ENCODE measurements at places on chromosomes 12 and 14. TPM values are rescaled to one million over a fixed set of nuclear protein-coding genes. Genes with fewer than 3 reads are reported as not detected.

GRCh38 chr12:53560351-53560750 lies 53.1 kb upstream of the NPFF start:
- peak; percentile 91 for DNase-seq

DNA sequence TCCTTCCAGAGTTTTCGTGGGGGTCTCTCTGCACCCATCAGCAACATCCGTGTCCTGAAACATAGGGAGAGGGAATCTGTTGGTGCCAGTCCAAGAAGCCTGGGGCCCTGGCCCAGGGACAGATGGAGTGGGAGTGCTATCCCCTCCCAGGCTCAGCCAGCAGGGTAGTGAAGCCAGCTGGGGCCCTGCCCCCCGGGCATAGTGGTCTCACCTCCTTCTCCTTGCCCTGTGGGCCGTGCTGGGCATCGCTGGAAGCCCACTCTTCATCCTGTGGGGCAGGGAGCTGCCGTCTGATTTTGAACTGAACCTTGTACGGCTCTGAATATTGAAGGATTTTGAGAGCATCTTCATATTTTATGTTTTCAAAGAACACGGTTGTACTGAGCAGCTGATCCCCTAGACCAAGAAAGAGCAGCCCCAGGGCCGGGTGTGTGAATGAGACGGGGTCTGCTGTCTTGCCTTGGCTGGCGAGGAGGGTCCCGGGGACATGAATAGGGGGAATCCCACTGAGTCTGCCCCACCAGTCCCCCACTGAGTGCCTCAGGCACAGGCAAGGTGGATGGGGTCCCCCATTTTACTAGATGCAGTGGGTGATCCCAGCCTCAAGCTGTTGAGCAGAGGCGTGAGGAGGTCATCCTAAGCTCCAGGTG lies 23.3 kb downstream of the AHNAK2 start:
- no peak for DNase-seq

TSPAN19 gene
- not detected for total RNA-seq

- no peak for DNase-seq
Measured at GRCh38 chr14:56183631-56184157, 65.5 kb downstream of the PELI2 start.

TAS2R46 gene
- 0.96 TPM for total RNA-seq

ACOT6 gene
- not detected for total RNA-seq

GRCh38 chr14:74245292-74245691 lies 6.0 kb downstream of the VSX2 start:
- DNase-seq = no peak

GRCh38 chr12:28857369-28857768 lies 291.7 kb upstream of the FAR2 start:
- DNase-seq = no peak

DNA sequence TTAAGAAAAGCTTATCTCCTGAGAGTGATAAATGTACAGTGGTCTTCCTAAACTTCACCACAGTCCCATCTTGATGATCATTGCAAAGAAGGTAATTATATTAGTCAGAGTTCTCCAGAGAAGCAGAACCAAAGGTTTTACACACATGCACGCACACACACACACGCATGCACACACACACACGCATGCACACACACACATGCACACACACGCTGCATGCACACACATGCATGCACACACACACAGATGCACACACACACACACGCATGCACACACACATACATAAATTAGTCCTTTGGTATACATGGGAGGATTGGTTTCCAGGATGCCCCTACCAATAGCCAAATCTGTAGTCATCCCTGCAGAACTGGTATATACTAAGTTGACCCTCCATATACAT lies 580 bp downstream of the OR4E2 start:
- DNase-seq = no peak

- no peak for DNase-seq
Measured at GRCh38 chr12:81683881-81684280, 75.3 kb downstream of the PPFIA2 start.

CIROP gene
- not detected for total RNA-seq

TAS2R8 gene
- total RNA-seq = not detected

- DNase-seq = no peak
Measured at GRCh38 chr14:64296561-64296960, 2.4 kb upstream of the ESR2 start.

MTERF2 gene
- total RNA-seq = 4.5 TPM

TECPR2 gene
- total RNA-seq = 19.9 TPM

- peak; percentile 19 for DNase-seq
Measured at GRCh38 chr12:15001733-15002382, 29.0 kb downstream of the PDE6H start.

OGFOD2 gene
- total RNA-seq = 13.3 TPM

ATF7 gene
- total RNA-seq = 38.3 TPM

GRCh38 chr14:62289471-62289870 lies 527.3 kb downstream of the SNAPC1 start:
- peak; percentile 96 for DNase-seq

GRCh38 chr12:64611341-64612284 lies 1.3 kb downstream of the RASSF3 start:
- DNase-seq = peak; percentile 22

GRCh38 chr12:73547421-73547820 lies 990.2 kb upstream of the ATXN7L3B start:
- no peak for DNase-seq

IL31 gene
- total RNA-seq = not detected

DNA sequence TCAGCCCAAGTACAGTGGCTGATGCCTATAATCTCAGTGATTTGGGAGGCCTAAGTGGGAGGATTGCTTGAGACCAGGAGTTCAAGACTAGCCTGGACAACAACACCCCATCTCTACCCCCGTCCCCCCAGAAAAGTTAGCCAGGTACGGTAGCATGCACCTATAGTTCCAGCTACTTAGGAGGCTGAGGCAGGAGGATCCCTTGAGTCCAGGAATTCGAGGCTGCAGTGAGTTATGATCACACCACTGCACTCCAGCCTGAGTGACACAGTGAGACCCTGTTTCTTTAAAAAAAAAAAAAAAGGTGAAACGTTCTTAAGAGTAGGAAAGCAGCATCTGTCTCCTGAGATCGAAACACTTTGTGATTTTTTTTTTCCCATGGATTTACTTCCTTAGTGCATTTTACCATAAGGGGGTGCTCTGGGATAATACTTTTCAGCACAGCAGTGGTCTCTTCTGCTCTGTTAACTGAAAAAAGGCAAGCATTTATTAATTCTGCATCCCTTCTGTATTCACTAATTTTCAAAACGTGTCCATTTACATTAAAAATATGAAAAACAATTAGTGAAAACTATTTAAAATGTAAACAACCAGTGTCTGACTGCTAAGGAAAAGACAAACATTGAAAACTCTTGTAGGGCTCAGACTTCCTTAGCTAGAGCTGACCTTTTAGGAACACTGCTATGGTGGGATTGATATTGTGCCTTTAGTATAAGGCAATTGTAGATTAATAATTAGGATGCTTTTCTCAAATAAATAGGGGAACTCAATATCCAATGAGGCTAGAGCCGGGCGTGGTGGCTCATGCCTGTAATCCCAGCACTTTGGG lies 31.2 kb upstream of the USP44 start:
- DNase-seq = peak; percentile 22

DNA sequence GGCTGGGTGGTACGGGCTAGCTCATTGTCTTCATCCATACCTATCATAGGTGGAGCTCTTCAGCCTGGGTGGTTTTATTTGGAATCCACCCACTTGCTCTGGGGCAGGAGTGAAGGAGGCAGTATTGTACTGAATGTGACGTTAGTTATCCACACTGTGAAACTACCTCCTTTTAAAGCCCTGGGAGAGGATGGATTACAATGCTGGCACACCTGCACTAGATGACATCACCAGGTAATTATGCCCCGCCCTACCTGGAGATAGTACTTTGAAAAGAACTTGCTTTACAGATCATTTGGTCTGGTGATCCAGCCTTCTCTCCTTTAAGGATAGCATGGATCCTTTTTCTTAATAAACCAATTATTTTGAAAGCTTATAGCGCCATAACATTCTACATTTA lies 78.0 kb downstream of the B4GALNT3 start:
- no peak for DNase-seq

GRCh38 chr12:56520506-56520905 lies 1.1 kb upstream of the RBMS2 start:
- no peak for DNase-seq

- peak; percentile 66 for DNase-seq
Measured at GRCh38 chr14:101475456-101476257, 85.6 kb upstream of the DIO3 start.

GRCh38 chr12:19978193-19978592 lies 390.1 kb upstream of the PDE3A start:
- DNase-seq = peak; percentile 96

OR6C3 gene
- total RNA-seq = not detected

DNA sequence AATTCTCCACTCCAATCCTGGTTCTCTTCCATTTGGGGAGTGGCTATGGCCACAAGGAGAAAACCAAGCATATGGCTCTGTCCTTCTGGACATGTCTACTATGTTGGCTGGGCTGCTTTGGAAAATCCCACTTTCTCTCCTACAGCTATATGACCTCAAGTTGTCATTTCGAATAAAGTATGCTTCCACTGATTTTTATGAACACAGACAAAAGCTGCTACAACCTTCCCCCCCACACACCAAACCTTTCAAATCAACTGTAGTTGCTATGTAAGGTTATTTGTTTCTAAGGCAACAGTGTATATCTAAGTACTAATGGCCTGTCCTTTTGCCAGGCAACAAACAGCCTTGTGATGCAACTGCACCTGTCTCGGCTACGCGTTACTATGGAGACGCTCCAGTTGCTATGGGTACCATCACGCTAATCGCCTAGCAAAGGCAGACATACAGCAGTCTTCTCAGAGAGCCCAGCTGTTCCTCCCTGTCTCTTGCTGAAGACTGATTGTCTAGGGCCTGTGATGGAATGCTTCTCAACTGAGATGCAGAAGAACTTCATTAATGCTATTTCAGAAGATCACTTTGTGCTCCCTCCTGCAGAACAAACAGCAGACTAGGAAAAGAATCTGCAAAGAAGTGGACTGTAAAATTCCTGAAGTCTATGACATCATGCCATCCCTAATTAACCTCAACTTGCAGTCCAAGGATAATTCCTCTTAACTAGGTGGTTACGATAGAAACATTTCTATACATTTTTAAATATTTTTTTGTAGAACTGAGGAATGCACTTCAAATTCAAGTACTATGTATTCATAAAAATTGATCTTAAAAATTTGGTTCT lies 67.6 kb downstream of the FOXN3 start:
- DNase-seq = peak; percentile 41

DNA sequence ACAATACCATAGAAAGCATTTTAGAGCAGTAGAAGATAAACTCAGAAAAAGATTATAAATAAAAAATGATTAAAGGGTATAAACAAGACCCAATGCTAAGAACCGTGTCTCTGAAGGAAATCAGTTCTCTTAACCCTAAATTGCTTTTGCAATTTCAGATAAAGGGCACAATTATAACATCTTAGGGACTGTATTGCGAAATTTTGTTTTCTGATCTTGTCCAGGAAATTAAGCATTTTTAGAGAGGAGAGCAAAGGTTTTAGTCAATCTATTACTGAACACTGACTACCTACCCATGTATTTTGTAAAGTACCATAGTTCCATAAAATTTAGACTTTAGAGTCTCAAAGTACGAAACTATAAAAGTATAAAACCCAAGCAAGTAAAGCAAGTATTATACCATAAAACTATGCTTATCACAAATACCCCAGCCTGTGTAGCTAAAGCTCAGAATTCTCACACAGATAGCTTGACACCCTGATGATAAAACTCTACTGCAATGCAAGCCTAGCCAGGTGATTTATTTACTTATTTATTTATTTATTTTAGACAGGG lies 6.8 kb upstream of the CHPT1 start:
- no peak for DNase-seq

DNA sequence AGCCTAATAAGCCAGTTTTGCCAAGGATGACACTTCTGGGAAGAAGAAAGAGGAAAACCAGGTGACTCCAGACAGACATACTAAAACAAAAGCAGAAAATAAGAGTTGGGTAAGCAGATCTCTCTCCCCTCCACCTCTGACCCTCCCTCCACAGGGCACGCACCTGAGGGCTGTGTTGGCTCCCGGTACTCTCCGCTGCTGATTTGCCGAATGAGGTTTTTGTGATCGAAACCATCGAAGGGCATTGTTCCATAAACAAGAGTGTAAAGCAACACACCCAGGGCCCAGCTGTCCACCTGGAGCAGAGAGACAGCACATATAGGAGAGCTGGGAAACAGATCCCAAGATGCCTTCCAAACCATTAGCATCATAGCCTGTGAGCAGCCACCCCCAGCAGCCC lies 68.1 kb downstream of the NUAK1 start:
- DNase-seq = no peak

GRCh38 chr12:22287776-22288621 lies 46.5 kb downstream of the ST8SIA1 start:
- peak; percentile 87 for DNase-seq

DNA sequence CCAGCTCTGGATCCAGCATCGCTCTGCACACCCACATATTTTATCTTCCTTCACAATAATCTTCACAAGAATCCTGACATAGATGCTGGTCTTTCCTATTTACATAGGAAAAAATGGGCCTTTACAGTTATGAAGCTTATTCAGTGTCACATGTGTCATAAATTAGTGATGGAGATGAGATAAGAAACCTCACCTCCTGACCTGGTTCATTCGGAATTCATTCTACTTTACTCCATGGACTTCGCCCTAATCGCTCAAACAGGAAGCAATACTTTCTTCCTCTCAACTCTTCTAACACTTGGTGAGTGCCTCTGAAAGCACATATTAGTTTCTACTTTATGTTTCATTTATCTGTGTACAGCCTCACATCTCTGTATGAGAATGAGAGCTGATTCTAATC lies 12.0 kb upstream of the SINHCAF start:
- DNase-seq = no peak

PAH gene
- not detected for total RNA-seq

DNA sequence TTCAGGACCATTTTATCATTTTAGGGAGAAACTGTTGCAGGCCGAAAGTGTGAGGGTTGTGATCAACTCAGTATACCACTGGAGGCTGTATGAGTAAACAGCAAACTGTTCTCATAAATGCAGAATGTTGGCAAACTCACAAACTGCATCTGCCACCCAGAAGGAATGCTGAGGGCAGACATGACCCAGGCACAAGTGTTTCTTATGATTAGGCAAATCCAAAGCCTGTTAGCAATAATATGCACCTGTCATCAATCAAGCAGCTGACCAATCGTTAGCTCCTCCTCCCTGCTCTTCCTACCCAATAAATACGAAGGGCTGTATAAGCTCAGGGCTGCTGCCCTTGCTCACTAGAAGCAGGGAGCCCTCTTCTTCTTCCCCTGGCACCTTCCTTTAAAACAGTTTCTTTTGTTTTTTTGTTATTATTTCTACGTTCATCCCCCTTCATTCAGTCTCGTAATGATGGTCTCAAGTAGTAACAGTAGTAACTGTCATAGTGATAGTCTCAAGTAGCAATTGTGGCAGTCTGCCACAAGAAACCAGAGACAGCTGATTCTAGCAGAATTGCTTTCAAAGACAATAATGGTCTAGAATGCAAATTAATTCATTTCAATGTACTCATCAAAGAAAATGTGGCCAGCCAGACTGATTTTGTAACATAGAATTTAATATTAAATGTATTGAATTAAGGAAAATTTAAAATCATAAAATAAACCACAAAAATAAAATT lies 15.2 kb upstream of the CCDC175 start:
- no peak for DNase-seq

DNA sequence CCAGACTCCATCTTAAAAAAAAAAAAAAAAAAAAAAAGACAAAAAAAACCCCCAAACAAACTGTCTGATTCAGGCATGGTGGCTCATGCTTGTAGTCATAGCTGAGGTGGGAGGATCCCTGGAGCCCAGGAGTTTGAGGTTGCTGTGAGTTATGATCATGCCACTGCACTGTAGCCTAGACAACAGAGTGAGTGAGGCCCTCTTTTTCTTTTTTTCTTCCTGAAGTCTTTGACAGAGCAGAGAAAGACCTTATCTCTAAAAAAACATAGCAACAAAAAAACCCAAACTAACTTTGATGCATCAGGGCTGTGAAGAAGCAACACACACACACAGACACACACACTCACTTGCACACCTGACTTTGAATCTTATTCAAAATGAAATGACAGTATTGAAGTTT lies 7.7 kb upstream of the AMN1 start:
- DNase-seq = peak; percentile 94

Measured in astrocyte (in vitro differentiated cells and primary cell).